Stimulated activated CD8-positive, alpha-beta memory T cell treated with anti-CD3 and anti-CD28 coated beads, Interleukin-7, amount 100 ng/mL, for 4 hours (primary cell): ENCODE measurements at places on chromosomes 1 and 21.

DNA sequence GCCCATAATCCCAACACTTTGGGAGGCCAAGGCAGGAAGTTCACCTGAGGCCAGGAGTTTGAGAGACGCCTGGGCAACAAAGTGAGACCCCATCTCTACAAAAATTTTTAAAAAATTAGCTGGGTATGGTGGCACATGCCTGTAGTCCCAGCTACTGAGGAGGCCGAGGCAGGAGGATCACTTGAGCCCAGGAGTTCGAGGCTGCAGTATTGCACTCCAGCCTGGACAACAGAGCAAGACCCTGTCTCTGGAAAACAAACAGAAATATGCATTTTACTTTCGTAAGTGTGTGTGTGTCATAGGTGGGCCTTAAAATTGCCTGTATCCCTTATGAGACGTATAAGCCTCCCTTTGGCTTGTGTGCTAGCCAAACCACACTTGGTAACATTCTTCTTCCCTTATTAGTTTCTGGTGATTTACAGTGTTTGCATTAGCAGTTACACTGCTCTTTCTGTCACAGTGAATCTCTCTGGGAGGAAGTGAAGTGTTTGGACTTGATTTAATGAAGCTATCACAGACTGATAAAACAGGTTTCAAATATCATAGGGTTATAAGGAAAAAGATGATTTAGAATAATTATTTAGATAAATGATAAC lies 48.9 kb upstream of the KIF26B start:
- DNase-seq: no peak

GRCh38 chr1:85001742-85002141 lies 4.8 kb upstream of the MCOLN2 start:
- DNase-seq: no peak

GRCh38 chr1:56448529-56449300 lies 130.6 kb downstream of the PLPP3 start:
- no peak for DNase-seq

GRCh38 chr1:62726011-62726442 lies 37.8 kb upstream of the DOCK7 start:
- DNase-seq: no peak

- no peak for DNase-seq
These were observed 269.5 kb downstream of the NPHP4 start for GRCh38 chr1:5722635-5723164.

DNA sequence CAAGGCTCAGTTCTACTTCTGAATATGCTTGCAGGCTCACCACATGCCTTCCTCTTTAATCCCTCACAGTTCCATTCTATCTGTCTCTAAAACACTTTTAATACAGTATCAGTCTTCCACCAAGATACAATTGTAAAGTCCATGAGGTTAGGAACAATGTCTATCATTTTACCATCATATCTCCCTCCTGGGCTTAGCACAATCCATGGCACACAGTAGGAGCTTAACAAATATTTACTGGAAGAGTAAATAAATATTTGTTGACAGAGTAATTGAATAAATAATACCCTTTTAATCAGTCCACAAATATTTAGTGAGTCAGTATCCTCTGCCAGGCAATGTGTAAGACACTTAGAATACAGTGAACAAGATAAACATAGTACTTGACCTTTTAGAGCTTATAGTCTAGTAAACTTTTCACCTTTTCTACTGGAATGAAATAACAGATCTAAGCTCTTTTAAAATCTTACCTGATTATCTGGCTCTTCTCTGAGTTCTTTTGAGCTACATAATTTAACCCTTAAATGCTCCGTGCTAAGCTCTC lies 12.7 kb upstream of the GADD45A start:
- no peak for DNase-seq

DNA sequence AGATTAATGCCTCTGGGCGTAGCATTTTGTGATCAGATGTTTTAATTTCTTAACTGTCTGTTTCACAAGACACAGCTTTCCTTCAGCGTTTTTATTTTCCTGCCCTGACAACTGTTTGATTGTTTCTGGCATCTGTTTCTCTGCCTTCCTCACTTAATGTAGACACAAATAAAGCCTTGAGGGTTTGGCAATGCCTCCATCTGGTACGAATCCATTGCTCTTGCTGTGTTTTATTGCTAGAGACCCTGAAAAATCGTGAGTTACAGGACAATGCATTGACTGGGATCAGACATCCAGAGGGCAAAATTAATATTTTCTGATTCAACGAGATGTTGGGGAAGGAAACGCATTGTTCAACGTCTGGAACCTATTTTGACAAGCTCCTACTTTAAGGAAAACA lies 363.5 kb downstream of the MRPL39 start:
- DNase-seq: no peak

DNA sequence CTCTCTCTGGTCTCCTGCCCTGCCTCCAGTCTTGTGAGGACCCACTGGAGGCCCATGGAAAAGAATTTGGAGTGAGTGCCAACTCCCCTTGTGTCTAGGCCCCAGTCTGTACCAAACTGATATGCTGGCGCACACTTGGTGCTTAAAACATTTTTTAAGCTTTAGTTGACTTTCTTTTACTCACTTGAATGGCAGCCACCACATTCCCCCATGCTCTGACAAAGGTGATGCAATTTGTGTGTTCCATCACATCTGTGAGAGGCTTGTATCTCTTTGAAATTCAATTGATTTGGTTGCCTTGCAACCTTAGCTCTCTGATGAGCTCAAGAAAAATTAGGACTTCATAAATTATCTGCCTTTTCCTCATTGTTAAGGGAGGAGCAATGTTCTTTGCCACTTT lies 30.5 kb upstream of the WDTC1 start:
- DNase-seq: no peak

GRCh38 chr1:148388260-148389026 lies 94.7 kb downstream of the PPIAL4G start:
- DNase-seq: peak; percentile 79

DNA sequence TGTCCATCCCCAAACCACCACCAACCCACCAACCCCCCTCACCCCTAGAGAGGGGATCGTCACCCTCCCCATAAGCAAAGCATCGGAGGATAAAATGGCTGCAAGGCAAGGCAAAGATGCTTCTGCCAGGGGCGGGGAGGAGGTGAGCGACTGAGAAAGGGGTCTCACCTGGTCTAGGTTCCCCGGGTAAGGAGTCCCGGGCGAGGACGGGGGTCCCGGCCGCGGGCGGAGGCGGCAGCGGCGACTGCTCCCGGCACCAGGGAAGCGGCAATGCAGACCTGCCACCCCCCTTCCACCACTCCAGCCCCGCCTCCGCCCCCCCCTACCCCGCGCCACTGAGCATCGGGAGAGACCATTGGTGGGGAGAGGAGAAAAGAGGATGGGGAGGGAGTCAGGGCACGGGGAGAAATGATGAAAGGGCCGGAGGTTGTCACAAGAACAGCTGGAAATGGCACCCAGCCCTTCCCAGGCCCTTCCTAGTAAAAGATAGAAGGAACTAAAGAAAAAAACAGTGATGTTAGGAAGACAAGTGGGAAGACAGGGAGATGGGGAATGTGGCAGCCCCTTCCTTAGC lies at the start of gene SV2A:
Gene SV2A (minus strand): TSS at position 274 of the 574 bp plus-strand sequence. CDS start 4,004 bp downstream, outside the sequence.
- no peak for DNase-seq

DNA sequence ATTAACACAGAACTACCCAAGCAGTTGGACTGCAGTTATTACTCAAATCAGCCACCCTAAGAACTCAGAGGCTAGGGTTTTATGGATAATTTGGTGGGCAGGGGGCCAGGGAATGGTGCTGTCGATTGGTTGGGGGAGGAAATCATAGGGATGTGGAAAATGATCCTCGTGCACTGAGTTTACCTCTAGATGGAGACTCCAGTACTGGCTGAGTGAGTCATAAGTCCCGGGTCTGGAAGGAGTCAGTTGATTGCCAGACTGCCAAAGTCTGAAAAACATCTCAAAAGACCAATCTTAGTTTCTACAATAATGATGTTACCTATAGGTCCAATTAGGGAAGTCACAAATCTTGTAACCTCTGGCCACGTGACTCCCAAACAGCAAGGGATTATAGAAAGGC lies 257.5 kb upstream of the PRMT6 start:
- no peak for DNase-seq

DNA sequence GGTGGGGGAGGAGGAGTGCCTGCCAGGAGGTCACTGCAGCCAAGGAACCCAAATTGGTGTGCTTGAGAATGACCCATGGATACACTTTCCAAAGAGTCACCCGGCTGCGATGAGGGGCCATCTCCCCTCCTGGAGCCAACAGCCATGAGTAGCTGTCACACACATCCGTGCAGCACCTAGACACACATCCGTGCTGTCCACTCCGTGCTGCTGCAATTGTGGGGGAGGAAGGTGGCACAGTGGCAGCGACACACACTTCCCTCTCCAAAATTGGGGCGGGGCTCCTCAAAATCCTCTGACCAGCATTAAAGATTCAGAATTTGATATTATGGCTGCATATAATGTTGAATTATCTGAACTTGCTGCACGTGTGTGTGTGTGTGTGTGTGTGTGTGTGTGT lies 15.8 kb downstream of the TP73 start:
- no peak for DNase-seq

- DNase-seq: no peak
These were observed 9.4 kb upstream of the GPR161 start for GRCh38 chr1:168146160-168146539.

DNA sequence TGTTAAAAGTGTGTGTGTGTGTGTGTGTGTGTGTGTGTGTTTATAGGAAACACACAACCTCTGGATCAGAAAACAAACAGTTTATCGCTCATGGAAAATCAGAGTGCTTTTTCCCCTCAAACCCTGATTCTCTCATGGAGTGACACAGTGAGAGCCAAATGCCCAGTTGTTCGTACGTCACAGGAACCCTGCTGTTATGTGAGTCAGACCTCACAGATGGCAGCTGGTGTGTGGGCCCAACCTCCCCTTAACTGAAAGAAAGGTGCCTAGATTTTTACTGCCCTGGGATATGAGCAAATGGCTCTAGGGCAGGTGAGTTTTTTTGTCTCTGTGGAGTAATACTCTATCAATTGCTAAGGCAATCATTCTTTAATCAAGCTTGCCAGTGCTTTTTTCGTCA lies 1788.1 kb downstream of the BRINP3 start:
- DNase-seq: no peak

GRCh38 chr1:212453156-212453857 lies 20.6 kb downstream of the NENF start:
- no peak for DNase-seq

- DNase-seq: no peak
These were observed 5.4 kb upstream of the EXO1 start for GRCh38 chr1:241842565-241842964.

DNA sequence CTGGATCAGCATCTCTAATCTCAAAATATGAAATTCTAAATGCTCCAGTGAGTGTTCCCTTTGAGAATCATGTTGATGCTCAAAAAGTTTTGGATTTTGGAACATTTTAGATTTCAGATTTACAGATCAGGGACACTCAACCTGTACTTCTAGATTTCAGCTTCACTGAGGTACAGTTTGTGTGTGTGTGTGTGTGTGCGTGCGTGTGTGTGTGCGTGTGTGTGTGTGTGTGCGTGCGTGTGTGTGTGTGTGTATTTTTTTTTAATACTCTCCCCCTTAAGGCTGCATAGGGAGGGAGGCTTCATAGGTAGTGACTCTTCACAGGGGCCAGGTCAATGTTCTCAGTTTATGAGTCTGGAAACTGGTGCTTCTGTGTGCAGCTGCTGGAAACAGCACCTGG lies 77.5 kb downstream of the BRINP2 start:
- DNase-seq: no peak

DNA sequence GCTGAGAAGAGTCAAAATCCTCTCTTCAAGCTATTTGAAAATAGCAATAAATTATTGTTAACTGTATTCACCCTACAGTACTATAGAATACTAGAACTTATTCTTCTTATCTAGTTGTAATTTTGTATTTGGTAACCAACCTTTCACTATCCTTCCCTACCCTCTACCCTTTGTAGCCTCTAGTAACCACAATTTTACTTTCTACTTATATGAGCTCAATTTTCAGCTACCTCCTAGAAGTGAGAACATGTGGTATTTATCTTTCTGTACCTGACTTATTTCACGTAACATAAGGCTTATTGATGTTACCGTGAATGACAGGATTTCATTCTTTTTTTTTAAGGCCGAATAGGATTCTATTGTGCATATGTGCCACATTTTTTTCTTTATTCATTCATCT lies 30.0 kb downstream of the ZC3H11B start:
- no peak for DNase-seq

DNA sequence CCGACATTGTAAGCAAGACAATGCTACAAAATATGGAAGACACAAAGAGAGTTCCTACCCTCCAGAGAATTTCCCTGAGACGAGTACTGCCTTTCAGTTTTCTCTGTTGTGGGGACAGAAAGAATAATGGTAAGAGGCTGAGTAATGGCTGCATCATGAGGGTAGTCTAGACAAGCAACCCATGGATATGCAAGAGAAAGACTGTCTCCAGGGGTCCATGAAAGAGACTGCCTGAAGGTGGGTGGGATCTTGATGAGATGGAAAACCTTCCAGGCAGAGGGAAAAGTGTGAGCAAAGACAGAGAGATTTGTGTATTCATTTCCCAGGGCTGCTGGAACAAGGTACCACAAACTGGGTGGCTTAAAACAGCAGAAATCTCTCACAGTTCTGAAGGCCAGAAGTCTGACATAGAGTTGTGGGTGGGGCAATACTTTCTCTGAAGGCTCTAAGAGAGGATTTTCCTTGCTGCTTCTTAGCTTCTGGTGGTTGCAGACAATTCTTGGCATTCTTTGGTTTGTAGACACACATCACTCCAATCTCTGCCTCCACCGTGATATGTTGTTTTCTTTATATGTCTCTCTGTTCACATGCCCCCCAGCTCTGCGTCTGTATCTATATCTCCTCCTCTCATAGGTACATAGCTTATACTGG lies 41.4 kb downstream of the ANP32E start:
- no peak for DNase-seq

DNA sequence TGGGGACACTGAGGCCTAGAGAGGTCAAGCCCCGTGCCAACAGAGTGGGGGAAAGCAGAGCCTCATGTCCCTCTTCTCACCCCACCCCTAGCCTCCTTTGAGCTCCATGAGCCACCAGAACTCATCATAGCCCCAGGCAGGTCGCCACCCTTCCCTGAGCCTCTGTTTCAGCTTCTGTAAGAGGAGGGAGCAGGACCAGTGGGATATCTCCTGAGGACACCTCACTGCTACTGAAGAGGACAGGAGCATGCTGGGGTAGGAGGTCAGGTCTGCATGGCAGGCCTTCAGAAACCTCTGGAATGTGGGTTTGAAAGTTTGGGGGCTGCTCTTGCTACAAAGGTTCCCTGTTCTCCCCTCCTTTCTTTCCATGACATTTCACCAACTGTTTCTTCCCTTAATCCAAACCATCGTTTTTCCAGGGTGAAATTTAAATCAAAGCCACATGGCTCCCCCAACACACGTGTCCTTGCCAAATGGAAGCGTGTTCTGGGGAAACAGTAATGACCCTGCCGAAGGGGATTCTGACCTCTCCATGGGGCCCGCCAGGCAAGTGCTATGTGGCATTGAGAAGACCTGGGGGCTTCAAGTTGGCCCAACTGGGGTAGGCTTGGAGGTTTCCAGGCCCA lies 88.1 kb upstream of the RUNX3 start:
- DNase-seq: no peak

DNA sequence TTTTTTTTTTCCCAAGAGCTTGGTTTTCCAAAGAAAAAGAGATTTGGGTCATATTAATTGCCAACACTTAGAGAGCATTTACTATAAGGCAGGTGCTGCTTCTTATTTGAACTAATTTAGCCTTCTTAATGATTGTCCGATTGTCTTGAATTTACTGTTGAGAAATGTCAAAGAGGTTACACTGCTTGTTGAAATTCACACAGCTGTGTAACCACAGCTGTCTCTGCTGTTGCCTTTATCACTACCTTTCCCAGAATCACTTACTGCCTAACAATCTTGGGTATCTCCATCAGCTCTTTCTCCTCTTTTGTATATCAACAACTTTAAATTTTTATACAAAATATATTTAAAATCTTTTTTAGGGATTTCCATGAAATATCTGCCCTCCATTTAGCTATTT lies 115.6 kb downstream of the UCHL5 start:
- DNase-seq: no peak
